ENCODE measurements at places on chromosomes 3 and 15.

DNA sequence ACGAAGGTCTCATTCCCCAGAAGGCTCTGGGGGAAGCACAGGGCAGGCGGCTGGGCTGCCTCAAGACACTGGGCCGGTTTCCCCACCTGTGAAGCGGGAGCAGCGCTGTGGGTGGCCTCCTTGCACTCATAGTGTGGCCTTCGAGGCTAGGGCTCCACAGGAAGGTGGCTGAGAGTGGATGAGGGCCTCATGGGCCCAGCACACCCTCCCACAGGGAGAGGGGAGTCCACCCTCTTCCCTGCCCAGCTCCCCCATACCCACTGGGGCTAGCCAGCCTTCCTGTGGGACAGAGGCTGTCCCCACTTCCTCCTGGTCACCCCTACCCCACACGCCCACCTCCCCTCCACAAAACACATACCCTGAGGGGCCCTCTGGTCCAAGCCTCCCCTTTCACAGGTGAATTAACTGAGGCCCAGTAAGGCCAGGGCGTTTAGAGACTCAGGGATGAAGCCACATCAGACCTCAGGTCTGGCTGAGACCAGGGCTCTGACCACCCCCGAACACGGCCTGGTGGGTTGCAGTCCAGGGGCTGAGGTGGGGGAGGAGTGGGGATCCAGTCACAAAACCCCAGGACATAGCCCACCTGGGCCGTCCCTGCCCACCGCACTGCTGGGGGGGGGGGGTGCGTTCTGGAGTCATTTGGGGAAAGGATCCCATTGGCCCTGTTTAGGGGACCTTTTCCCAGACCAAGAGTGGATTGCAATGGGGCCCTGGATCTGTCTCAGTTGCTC is 1.1 kb downstream of the ANPEP start:
- no peak for DNase-seq

GRCh38 chr3:30297112-30297511 is 309.3 kb upstream of the TGFBR2 start:
- no peak for DNase-seq

DNA sequence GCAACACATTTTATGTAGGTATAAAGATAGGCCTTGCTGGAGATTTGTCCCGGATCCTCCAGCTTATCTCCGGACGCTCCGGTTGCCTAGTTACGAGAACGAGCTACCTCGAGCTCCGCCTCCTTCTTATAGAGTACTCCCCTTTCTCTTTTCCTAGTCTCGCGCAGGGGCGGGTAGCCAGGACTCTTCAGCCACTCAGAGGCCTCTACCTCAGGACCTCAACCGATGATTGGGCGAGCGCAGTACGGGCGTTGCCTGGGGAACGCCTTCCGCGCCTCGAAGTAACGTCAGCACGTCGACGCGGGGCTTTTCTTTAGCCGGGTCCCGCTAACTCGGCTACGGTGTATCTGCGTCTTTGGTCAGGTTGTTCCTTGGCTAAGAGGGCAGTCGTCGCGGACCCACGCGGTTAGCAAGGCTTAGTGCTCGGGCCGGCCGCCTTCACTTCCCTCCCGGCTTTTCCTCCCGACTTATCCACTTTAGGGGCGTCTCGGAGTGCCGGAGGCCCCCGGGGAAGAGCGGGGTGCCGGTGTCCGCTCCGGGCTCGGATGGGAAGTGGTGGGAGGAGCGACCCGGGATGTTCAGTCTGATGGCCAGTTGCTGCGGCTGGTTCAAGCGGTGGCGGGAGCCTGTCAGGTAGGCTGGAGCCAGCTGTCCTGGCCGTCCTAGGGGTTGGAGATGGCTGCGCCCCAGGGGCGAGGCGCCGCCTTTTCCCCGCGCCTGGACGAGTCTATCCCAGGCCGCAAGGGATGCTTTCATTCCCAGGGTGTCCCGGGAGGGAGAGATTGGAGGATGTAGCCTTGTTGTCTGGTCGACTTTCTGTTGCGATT is at the start of gene ARL13B:
Gene ARL13B (plus strand): TSS at position 306 of the 827 bp plus-strand sequence. CDS start 269 bp downstream, at position 575.
- DNase-seq: peak; percentile 80

GRCh38 chr3:47885168-47885567 is 82.2 kb downstream of the DHX30 start:
- no peak for DNase-seq

DNA sequence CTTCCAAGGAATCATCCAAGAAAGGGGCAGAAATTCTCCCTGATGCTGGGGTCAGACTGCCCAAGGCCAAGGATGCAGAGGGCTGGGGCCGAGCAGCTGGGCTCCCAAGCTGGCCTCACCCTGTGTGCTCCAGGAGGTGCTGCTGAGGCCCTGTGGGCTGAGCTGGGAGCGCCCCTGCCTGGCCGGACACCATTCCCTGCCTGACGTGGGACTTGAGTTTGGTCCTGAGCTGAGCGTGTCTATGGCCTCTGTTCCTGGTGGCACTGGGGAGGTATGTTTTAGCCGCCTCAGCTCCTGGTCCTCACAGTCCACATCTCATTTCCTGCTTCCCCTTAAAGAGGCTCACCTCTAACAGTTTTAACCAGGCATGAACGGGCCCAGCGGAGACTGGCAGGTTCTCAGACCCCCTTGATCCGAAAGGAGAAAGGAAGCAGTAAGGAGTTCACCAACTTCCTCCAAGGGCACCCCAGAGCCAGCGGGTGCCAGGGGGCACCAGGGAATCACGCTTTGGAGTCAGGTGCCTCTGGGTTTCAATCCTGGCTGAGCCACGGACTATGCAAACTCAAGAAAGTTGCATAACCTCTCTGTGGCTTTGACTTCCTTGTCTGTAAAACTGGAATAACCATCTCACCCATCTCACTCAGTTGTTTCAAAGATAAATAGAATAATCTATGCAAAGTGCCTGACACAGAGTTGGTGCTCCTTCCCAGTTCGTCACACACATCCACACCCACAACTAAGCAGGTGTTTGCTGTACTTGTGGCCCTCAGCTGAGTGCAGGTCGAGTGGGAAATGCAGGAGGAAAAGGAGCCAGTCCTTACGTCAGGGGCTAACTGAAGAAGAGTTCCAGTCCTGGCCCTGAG is 48.6 kb downstream of the SLC12A8 start:
- no peak for DNase-seq

- DNase-seq: no peak
These were observed 11.9 kb upstream of the C3orf38 start for GRCh38 chr3:88137836-88138235.

- no peak for DNase-seq
These were observed 6.3 kb upstream of the EOMES start for GRCh38 chr3:27728195-27729087.

- no peak for DNase-seq
These were observed 173.9 kb upstream of the ICE2 start for GRCh38 chr15:60652870-60653269.

GRCh38 chr3:169054471-169054870 is 609.0 kb downstream of the MECOM start:
- DNase-seq: no peak

GRCh38 chr3:81268526-81268925 is 492.9 kb downstream of the GBE1 start:
- DNase-seq: no peak

- DNase-seq: no peak
These were observed 4.0 kb upstream of the ZNF639 start for GRCh38 chr3:179318876-179319275.

GRCh38 chr15:51737522-51738305 is at the start of gene LYSMD2:
LYSMD2 (minus strand) TSS chr15:51737655; CDS start chr15:51737622, 33 bp downstream.
- peak; percentile 17 for DNase-seq

DNA sequence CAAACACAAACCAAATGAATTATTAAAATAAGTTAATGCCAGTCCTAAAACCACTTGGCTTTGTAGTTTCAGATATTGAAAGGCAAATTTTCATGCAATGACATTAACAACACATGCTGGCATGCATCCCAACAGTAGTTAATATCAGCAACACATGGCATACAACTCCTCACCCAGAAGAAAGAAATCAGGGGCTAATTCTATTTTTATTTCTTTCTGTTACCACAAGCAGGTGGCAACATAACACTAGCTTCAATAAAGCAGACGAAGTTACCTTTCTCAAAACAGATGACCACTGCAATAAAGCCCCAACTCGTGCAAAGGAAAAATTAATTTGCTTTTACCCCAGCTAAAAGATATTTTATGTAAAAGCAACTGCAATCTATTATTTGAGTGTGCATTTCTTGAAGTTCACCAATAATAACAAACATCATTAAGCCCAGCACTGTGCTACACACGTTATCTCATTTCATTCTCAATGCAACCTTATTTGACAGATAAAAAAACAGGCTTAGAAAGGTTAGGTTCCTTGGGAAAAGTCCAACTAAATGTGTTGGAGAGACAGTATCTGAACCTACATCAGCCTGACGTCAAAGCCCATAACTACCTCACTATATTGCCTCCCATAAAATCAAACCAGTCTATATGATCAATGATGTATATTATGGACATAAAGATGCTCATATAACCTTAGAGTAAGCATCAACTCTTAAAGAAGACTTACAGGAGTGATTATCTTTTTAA is 2.8 kb downstream of the TOP2B start:
- DNase-seq: no peak

DNA sequence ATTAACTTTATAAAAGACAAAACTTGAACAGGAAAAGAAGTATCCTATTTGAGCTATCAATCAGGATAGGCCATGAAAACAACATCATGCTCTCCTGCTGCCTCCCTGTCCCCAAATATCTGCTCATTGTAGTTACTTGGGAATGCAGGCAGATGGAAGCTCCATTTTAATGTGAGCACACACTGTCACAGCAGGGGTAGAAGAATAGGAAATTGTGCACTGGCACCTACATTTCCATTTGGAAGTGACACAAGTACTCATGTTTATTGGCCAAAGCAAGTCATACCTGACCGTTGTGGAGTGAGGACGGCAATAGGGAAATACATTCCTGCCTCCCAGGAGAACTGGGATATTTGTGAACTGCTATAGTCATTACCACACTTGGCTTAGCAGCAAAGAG is 52.4 kb downstream of the ASTE1 start:
- no peak for DNase-seq

GRCh38 chr3:146033950-146034349 is 127.0 kb downstream of the PLOD2 start:
- no peak for DNase-seq

- DNase-seq: no peak
These were observed 70.7 kb downstream of the ANXA2 start for GRCh38 chr15:60326824-60327654.

DNA sequence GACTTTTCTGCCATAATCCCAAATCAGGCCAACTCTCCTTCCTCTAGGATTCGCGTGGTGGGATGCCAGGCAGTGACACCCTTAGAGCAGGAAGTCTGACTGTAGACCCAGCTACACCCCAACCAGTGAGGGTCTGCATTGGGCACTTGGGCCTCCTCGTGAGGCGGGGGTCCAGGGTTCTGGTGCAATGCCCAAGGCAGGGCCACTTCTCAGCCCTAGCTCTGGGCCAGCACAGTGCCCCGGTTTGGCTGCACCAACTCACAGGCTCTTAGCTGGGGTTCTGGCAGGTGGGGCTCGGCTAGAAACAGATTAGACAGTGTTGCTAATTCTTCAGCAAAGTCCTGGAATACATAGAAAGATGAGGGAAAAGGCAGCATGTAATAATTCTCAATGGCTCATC is 12.7 kb downstream of the CDAN1 start:
- DNase-seq: no peak

- DNase-seq: no peak
These were observed 87.5 kb upstream of the MYO5C start for GRCh38 chr15:52383100-52383588.

- DNase-seq: no peak
These were observed 39.4 kb downstream of the CD200 start for GRCh38 chr3:112372396-112372795.

GRCh38 chr3:49378249-49378895 is 20.2 kb upstream of the GPX1 start:
- no peak for DNase-seq

DNA sequence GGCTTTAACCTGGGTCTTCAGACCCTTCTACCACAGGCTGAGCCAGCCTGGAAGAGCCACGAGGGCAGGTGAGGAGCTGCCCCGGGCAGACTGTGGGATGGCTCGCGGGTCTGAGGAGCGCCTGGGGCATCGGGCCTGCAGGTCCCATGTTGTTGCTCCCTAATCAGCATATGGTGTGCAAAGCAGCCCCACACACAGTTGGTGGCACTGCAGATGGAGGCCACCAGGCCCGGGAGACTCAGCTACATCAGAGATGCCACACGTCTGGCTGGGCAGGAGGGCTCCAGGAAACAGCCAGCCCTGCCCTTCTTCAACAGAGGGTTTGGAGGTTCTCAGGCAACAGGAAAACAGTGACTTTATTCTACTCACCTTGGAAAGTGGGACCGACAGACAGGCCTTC is 63.9 kb downstream of the XXYLT1 start:
- no peak for DNase-seq

- DNase-seq: no peak
These were observed 14.3 kb downstream of the IGDCC4 start for GRCh38 chr15:65408324-65409035.

DNA sequence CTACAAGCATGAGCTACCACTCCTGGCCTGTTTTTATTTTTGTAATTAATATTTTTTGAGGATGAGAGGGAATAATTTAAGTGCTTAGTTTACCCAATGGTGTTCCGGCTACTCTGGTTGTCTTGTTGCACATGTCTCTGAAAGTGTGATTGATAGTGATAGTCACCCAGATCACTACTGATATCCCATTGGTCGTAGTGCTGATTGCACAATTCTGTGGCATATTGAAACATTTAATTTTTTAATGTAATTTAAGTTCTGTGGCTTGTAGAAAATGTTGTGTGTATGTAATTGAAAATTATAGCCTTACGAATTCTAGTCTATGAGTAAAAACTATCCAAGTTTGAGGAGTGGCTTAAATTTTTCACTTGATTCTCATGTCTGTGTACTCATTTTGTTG is 11.9 kb downstream of the ARIH2 start:
- DNase-seq: no peak

DNA sequence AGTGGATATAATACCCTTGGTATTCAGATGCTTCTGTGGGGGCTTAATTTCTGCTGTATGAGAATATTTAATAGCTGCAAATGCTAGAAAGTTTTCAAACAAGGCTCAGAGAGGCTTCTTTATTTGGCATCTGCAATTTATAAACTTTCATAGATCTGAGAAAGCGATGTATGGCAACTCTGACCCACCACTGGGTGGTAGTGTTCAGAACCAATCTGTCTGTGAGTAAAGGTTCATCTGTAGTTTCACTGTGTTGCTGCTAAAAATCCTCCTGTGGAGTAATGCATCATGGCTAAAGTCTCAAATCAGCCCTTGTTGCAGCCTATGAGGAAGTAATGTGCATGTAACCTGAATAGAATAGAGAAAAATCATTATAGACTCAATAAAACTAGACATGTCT is 47.4 kb downstream of the CLSTN2 start:
- no peak for DNase-seq

GRCh38 chr3:189641776-189642175 is 10.6 kb downstream of the TP63 start:
- DNase-seq: no peak

- DNase-seq: no peak
These were observed 11.6 kb upstream of the SPSB4 start for GRCh38 chr3:141039589-141039988.

- DNase-seq: no peak
These were observed 154.0 kb upstream of the CTDSPL start for GRCh38 chr3:37707428-37708372.

GRCh38 chr3:168322941-168323340 is 227.2 kb upstream of the GOLIM4 start:
- DNase-seq: no peak

GRCh38 chr3:146035366-146035765 is 125.6 kb downstream of the PLOD2 start:
- DNase-seq: no peak

- no peak for DNase-seq
These were observed 886.3 kb downstream of the ROBO1 start for GRCh38 chr3:78881501-78881900.

- no peak for DNase-seq
These were observed 196.8 kb downstream of the XXYLT1 start for GRCh38 chr3:195073866-195074860.
